Brain microvascular endothelial cell (primary cell): ENCODE measurements at places on chromosomes 6 and 20.

GRCh38 chr6:8551386-8551785 lies 116.0 kb upstream of the SLC35B3 start:
- DNase-seq: no peak

DNA sequence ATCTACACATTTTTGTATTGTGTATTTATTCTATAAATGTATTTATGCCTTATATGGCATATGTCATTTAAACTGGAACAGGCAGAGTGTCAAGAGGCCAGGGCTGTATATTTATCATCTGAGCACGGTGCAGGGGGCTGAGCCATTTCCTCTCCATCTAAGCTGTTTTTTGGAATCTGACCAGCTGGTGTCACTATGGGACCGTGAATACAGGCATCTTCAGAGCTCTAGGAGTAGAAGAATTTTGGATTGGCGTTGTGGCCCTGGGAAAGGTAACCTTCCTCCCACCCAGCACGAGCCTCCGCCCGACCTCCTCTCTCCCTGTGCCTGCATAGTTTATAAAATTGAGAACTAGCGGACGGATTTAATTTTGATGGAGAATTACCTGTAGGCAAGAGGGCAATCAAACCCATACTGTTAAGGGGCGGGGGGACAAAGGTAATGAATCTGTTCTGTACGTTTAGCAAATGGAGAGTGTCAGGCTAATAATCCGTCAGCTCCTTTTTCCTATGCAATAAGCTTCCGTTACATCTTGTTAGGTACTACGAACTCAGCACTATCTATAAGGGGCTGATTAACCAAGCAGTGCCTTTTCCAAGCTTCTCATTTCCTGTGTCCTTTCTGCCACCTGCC lies 29.0 kb upstream of the EEF1E1 start:
- DNase-seq: peak; percentile 66

DNA sequence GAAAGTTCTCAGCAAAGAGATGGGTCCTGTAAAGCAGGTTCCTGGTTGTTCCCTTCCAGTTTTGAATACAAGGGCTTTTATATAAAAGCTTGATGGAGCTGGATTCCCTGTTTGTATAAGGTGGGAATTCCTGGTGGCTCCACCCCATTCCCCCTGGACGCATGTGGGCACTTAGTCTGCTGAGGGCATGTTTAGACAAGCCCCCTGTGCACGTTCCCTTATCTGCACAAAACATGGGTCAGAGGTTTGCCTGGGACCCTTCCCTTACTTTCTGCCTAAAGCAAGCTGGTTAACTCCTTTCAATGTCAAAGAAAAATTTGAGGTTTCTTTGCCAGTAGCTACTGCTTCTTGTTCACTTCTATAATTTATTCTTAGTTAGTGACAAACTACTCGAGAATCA lies 181.1 kb downstream of the BCKDHB start:
- DNase-seq: no peak

GRCh38 chr6:160069050-160069454 lies 52.6 kb upstream of the SLC22A1 start:
- DNase-seq: no peak

DNA sequence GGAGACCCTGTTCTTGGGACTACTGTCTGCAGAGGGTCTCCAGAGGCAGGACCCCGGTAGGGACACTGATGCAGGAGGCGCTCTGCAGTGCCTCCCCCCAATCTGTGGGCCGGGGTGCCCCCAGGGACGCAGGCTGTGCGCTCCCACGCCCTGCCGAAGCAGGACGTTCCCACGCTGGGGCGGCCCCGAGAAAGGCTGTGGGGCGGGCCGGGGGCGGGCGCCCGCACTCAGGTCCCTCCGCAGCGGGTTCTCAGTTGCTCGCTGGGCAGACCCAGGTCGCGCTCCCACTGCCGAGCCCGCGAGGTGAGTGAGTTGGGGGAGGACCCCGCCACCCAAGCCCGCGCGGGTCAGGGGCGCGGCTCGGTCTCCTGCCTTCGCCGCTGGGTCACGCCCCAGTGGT lies at the start of gene COX4I2:
Gene COX4I2, plus strand, starts transcription at position 253 of the 400 bp plus-strand sequence. CDS start 1,106 bp downstream, outside the sequence.
- no peak for DNase-seq

- no peak for DNase-seq
These were observed 123.2 kb downstream of the TAF4 start for GRCh38 chr20:61942526-61942925.

DNA sequence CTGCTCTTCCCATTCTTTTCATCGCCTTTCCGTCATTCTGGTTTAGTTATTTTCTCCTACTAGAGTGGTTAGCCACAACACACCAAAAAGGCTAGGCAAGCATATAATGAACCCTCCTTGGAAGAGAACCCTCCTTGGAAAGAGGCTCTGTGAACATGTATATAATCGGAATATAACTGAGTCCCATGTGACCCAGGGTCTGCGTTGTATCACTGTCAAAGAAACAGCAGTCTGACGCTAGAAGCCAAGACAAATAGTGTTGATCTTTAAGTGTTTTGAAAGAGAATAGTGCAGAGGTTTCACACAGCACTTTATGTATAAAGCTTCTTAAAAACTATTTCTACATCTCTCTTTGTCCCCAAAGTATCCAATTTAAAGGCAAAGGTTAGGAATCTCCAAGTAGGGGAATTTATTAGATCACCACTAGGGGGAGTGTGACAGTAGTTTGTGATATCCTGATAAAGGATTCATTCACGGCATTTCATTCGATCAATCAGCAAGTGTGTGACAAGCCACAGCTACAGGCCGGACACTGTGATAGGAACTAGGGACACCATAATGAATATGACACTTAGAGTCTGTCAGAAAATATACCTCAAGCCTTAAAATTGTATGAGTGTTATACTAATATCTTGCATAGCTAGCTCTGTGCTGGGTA lies 395.3 kb downstream of the CD109 start:
- DNase-seq: no peak

GRCh38 chr6:150695652-150696051 lies 96.0 kb downstream of the PLEKHG1 start:
- no peak for DNase-seq

DNA sequence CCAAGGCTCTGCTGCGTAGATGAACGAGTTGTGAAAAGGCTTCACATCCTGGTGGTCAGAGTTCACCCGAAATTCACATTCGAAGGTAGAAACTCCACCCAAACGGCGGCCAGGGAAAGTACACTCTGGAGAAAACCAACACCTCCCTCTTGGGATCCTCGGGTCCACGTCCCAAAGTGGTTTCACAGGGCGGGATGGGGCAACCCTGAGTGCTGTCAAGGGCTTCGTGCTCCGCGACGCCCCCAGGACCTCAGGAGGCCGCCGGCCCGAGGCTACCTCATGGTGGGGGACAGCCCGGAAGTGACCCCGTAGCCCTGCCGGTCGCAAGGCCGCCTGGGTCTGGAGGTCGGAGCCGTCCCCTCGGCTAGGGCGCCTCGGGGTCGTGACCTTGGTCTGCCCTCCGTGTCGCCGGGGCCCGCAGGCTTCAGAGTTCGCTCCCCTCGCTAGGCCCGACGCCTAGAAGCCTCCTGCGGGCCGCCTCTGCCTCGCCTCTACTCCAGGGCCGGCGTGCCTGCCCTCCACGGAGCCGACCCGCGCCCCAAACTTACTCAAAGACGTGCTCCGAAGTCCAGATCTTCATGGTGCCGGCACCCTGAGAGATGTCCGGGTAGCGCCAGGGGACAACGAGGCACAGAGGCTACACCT lies at the start of gene PRELID3B:
Gene PRELID3B, minus strand, starts transcription at position 636 of the 645 bp plus-strand sequence. Its CDS starts 56 bp downstream, at position 580.
- DNase-seq: no peak

GRCh38 chr6:90460051-90460450 lies 126.8 kb downstream of the MAP3K7 start:
- DNase-seq: no peak

DNA sequence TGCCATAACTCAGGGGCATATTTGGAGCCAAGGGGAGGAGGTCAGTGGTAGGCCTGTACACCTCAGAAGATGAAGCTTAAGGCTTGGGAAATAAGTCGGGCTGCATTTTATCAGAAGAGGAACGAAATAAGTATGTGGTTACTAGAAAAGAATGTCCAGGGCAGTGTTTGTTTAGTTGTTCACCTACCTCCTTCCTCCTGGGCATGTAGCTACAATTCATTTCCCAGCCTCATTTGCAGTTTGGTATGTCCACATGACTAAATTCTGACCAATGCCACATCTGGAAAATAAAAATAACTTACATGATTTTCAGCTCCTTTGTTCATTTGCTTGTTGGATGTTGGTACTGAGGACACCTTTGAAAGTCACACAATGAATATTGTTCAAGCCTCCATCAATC lies 294.5 kb upstream of the RGS17 start:
- no peak for DNase-seq

DNA sequence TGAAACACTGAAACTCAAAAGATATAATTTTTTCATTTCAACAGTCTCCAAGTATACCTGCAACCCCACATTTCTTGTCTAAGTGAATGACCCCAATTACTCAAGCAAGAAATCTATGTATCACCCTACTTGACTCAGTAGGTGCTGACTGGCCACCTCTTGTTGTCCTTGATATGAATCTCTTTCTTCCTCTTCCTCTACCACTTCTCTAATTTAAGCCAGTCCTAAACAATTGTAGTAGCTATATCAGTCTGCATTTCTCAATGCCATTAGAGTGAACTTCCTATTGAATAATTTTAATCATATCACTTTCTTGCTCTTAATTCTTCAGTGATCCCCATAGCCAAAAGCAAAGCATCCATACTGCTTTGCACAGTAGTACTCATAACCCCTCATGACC lies 93.2 kb downstream of the NKAIN2 start:
- no peak for DNase-seq

GRCh38 chr20:52622081-52622480 lies 350.1 kb upstream of the TSHZ2 start:
- no peak for DNase-seq

- DNase-seq: peak; percentile 44
These were observed 56.2 kb upstream of the NHSL1 start for GRCh38 chr6:138555421-138555988.

- peak; percentile 42 for DNase-seq
These were observed 469.7 kb downstream of the CDKAL1 start for GRCh38 chr6:21003780-21004541.

DNA sequence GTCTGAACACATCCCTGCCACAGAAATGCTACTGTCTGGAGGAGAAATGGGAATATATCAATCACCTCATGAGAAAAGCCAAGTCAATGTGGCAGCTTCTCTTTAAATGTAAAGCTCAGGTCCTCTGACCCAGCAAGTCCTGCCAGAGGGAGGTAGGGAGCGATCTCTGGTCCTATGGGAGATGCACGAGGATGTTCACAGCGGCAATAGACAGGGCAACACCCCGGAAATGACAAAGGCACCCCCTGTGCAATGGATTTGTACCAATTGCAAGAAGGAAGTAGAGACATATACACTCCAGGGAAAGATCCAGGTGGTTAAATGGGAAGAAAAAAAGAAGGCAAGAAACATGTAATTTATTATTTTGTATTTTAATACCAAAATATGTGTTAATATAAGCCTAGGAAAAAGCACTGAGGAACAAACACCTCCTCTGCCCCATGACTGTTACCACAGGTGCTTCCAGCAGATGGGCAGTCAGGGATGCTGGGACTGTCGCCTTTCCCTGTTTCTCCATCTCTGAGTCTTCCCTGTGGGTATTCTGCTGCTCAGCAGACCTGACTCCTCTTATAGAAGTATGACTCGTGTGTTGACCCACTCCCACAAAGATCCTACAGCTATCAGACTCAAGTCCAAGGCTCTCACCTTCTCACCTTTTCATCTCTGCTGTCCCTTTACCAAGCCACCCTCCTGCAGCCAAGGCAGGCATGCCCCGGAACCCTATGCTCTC lies 20.8 kb downstream of the ATP9A start:
- DNase-seq: no peak

- DNase-seq: no peak
These were observed 422.9 kb upstream of the AGPAT4 start for GRCh38 chr6:161696801-161697200.

DNA sequence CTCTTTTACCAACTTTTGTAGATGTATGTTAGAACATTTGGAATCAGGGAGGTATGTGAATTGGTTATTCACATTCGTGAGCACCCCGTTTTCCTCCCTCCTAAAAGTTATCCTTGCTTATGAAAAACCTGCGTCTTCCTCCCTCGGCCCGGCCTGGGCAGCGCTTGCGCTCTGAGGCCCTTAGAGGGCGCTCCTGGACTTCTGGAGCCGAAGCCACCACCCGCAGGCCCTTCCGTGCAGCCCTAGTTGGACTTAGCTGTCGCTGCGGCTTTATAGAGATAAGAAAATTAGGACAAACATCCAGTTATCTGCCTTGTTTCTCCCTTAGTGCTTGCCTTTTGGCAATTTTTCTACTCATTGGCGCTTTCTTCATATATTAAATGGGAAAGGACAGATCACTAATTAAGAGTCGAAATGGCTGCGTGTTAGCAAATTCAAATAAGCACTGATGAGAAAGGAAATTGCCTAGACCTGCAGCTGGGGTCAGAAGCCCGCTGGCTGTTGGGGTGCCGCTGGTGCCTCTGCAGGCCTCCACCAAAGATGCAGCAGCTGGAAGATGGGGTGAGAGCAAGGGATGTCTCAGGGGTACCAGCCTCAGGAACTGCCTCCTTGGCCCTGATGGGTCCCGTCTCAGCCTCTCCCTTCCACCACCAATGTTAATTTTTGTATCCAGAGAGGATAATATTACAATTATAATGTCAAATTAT lies 5.2 kb downstream of the FNDC1 start:
- peak; percentile 77 for DNase-seq

DNA sequence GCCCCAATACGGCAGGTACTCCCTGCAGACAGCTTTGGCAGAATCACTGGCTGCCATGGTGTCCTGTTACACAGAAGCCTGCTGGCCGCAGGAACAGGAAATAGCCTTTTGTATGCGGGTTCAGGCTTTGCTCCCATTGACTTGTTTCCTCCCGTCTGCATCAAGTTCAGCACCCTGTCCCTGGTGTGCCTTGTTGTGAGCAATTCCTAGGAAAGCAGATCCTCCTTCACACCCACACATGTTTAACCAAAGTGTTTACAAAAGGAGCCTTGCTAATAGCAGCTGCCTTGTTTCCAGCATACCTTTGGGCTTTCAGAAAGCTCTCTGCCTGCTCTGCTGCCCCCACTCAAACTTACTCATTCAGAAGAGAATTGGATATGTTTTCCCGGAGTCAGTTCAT lies 127.2 kb upstream of the SUPT3H start:
- peak; percentile 56 for DNase-seq

DNA sequence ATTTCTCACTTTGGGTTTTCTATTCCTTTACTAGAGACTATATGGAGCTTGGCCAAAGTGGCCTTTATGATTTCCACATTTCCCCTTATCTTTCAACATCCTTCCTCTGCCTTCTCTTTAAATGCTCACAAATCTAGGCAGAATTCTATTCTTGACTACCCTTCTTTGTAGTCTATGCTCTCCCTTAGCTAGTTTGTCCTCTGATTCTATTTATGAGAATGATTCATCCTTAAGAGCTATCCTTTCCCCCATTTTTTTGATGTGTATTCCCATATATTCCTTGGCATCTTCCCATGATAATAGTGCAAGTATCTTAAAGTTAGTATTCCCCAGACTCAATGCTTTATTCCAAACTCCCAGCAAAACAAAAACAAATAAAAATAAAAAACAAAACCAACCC lies 53.1 kb downstream of the IL20RA start:
- no peak for DNase-seq
